ENCODE measurements at places on chromosomes 4 and X. TPM values are rescaled to one million over a fixed set of nuclear protein-coding genes. Genes with fewer than 3 reads are reported as not detected.

Gene SRP72
- 63.9 TPM for total RNA-seq

Gene GPR173
- 0.38 TPM for total RNA-seq

GRCh38 chr4:14337892-14338584, 664.2 kb upstream of the CPEB2 start:
- no peak for DNase-seq

DNA sequence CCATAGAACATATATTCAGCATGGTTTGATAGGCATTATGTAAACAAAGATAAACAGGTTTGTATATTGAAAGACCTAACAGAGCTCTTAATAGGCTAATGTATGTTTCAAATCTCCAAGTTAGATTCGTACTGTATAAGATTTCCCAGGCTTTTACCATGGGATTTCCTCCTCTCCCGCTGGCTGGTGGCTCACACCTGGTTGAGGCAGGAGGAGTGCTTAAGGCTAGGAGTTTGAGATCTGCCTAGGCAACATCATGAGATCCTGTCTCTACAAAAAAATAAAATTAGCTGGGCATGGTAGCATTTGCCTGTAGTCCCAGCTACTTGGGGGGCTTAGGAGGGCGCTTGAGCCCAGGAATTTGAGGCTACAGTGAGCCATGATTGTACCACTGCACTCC, 5.4 kb downstream of the CPE start:
- no peak for DNase-seq

- DNase-seq, result no peak
Measured at GRCh38 chrX:3295731-3296130, 50.7 kb downstream of the MXRA5 start.

DNA sequence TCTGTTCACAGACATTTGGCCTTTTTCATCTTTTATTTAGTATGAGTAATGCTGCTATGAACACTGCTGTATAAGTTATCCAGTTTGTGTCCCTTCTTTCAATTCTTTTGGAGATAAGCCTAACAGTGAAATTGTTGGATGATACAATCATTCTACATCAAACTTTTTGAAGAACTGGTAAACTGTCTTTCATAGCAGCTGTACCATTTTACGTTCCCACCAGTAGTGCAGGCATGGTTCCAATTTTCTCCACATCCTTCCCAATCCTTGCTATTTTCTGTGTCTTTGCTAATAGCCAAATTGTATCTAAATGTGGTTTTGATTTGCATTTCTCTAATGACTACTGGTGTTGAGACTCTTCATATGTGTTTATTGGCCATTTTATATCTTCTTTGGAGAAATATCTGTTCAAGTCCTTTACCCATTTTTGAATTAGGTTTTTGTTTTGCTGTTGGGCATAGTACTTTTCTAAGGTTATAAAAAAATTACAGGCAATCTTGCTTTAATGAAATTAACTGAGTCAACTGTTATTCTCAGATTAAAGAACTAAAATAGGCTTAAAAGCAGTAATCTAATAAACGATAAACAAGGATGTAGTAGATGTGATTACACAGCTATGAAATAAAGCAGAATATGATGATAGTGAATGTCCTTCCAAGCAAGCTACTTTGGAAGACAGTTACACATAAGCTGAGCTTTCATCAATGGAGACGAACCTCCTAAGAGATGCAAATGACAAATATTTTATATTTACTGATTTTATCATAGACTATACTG, 57.2 kb downstream of the FBXW7 start:
- no peak for DNase-seq

DNA sequence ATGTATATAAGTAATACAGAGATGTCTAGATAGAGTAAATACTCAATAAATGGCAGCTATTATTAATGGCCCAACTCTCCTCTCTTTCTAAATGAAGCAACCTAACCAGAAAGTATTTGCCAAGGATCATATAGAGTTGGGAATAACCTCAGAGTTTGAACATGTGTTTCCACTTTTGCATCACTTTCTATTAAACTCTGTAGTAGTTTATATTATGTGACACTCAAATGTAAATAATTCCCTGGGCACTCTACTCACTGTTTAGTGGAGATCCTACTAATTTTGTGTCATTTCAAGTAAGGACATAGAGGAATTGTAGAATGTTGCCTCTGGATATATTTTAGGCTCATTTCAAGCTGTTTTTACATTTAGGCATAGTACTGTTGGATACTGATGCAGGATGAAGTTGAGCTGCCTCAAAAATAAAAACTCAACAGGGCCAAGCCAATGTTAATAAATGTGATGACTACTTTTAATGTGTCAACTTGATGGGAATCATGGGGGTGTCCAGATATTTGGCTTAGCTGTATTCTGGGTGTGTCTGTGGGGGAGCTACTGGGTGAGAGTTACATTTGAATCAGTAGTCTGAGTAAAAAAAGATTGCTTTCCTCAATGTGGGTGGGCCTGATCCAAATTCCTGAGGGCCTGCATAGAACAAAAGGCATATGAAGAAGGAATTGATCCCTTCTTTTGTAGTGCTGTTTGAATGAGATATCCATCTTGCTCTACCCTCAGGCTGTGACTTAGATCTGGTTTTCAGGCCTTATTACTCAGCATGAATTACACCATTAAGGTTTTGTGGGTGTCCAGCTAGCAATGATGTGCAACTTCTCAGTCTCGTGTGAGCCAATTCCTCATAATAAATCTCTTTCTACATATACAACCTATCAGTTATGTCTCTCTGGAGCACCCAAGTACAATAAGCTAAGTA, 1368.2 kb downstream of the STIM2 start:
- no peak for DNase-seq
